ENCODE measurements at places on chromosomes 2 and 18.
A peak's percentile ranks its signal among the peaks of the same experiment; 100 is the strongest.

GRCh38 chr2:136006658-136007057, 21.2 kb upstream of the DARS1 start:
- DNase-seq, result peak; percentile 82

- DNase-seq, result no peak
Observed at GRCh38 chr2:163171786-163172530, 333.4 kb upstream of the KCNH7 start.

GRCh38 chr2:109487871-109488655, 125.7 kb downstream of the SEPTIN10 start:
- DNase-seq, result no peak

DNA sequence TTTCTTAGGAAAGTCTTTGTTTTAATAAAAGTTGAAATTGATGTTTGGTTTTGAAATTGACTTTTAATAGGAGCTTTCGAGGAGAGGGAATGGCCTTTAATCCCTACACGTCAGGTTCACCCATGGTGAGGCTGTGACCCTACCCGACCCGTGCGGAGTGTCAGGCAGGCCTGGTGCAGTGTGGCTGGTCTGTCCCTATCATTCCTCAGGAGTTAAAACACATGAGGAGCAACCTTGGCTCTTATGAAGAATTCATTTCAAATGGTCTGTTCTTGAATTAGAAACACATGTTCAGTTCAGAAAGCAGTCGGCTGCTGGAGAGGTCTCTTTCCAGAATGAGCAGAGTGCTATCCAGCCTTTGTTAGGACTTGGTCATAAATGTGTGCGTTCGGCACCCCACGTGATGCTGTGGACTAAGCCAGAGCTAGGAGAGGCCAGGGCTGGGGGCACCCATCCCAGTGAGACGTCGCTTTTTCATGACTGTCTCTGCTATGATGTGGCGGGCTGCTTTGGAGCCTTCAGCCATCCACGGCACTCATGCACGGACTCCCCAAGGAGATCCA, 54.7 kb downstream of the EMILIN2 start:
- no peak for DNase-seq

DNA sequence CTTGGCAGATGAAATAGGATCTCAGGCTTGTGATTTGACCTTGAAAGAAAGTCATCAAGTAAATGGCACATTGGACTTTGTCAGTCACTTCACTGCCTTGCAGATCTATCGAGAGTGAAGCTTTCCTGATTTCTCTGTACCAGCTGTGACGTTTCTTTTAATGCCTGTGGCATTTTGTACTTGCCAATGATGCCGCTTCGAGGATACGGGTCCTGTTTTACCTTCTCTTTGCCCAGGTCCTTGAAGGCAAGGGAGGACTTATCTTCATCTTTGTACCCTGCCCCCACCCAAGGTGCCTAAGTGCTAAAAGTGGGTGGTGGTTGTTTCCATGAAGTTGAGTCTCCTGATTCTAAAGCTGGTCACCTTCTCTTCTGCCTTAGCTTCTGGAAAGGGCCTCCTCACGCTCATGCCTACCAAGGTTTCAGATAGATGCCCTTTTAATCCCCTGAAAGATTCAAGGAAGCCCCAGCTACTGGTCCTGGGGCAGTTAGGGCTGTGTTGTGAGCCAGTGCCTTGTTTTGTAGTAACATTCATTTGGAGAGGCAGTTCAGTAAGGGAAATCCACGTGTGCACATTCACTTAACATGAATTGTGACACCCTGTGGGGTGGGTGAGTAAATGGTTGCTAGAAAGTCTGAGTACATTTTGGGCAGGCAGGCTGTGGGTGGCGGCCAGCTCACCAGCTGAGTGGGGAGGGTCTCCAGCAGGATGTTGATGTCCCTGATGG, 6.1 kb downstream of the LBH start:
- DNase-seq, result no peak

DNA sequence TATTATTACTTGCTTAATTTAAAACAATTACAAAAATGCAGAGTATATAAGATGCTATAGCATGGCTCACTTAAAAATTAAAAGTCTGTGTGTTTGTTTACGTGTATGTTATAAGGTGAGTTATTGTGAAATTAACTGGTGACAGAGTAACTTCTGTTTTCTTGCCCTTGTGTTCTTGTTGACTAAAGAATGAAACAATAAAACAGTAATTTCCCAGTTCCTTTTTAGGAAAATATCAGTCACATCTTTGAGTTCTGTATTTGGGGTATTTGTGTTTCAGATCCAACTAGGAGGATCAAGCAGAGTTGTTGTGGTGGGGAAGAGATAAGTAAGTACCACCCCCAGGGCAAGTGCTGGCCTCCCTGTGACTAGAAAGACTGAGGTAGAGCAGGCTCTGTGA, 143.6 kb downstream of the CCDC148 start:
- DNase-seq, result no peak

DNA sequence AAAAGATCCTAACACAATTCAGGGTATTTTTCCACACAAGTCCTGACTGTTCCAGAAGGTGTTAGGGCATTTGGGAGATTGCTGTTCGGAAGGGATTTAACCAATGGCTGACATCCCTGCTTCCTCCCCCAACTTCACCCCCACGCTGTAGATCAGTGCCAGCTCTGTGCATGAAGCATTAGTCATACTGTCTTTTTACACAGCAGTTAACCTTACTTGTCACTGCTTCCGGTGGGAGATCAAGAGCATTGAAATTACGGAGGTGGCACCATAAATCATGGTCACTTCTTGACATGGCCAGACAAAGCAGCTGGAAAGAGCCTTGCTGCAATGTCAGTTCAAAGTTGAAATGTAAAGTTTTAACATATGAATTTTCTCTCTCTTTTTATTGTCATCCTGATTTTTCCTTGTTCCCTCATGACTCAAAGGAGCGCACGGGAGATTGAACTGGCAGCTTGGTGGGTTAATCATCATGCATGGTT, 70.2 kb downstream of the HRH4 start:
- peak; percentile 67 for DNase-seq

Measured in kidney glomerular epithelial cell (primary cell).